ENCODE measurements at places on chromosomes 2 and 18.

GRCh38 chr2:191863988-191864387, 17.1 kb upstream of the CAVIN2 start:
- no peak for DNase-seq

DNA sequence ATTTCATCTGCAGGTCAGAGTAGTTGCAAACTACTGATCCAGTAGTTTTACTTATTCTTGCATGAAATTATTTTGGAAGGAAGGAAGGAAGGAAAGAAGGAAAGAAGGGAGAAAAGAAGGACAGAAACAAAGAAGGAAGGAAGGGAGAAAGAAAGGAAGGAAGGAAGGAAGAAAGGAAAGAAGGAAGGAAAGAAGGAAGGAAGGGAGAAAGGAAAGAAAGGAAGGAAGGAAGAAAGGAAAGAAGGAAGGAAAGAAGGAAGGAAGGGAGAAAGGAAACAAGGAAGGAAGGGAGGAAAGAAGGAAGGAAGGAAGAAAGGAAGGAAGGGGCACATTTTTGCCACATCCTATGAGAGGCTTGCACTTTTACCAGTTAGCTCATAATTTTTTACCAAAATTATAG, 186.2 kb downstream of the LRRTM4 start:
- no peak for DNase-seq

- DNase-seq, result no peak
Observed at GRCh38 chr2:225637259-225637658, 237.7 kb downstream of the NYAP2 start.

DNA sequence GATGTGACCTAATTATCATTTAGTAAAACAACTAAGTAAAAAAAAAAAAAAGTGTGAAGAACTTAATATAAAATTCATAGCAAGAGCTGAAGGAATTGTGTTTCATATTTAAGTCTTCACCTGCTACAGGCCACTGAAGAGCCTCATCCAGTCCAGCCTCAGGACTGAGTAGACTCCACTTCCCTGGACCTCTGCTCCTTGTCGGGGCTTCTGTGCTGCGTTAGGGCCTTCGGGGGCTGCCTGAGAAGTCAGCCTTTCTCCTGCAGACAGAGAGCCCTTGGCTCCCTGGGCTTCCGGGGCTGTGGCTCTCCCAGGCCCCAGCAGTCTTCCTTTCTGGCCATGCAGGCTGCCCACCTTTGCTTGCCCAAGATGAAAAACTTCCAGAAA, 95.5 kb downstream of the MTCL1 start:
- DNase-seq, result no peak

DNA sequence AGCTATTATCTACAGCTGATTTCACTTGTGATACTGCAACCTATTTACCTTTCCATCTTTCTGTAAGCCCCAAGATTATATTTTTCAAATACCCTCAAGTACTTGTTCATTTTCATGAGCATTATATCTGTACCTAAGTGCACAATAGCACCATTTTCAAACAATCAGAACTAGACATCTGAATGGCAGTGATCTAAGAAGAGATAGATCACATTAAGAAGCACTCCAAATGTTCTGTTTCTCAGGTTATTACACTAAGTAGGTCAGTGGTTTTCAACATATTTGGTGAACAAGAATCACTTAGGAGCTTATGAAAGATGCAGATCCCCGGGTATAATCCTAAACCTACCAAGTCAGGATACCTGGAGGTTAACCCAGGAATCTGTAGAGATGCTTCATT, 872.7 kb downstream of the DCDC2C start:
- DNase-seq, result no peak

- DNase-seq, result no peak
Observed at GRCh38 chr18:60022671-60023276, 123.0 kb downstream of the PMAIP1 start.

- no peak for DNase-seq
Observed at GRCh38 chr18:8303151-8303755, 306.0 kb upstream of the RAB12 start.

DNA sequence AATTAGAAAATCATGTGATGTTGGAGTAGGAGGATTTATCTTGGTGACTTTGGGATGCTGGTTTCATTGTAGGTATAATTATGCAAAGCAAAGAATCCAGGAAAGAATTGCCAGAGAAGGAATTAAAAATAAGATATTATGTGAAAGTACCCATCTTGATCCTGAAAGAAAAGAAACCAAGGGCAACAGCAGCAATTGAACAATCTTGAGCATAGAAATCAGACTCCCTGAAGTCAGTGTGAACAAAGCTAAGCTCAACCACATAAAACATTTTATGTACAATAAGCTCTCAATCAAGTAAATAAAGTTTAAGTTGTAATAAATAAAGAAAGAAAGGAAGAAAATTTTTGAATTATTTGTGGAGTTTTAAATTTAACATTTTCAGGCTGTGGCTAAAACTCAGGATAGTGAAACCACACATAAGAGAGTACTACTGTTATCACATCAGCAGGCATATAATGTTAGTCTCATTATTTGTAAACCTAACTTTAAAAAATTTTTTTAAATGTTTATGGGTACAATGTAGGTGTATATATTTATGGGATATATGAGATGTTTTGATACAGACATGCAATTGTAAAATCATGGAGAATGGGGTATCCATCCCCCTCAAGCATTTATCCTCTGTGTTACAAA, 32.8 kb upstream of the GPR55 start:
- no peak for DNase-seq

DNA sequence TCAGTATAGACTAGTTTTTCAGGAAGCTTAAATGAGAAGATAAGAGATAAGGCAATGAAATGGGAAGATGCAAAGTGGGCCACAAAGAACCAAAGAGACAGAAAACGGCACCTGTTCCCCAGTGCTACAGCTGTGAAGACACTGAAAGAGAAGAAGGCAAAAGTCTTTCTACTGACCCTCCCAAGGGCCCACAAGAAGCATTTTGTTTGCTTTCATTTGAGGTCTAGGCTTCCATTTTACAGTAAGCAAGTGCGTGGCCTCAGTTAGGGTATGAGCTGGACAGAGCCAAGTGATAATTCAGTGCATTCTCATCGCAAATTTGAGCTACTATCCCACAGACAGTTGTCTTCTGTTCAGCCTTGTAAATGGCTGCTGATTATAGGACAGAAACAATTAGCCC, 53.4 kb upstream of the STK17B start:
- no peak for DNase-seq

GRCh38 chr18:46478796-46479195, 178.2 kb downstream of the LOXHD1 start:
- no peak for DNase-seq

- no peak for DNase-seq
Observed at GRCh38 chr2:231682603-231683291, 25.6 kb upstream of the PTMA start.
